ENCODE measurements at places on chromosomes 6 and 20. TPM values are rescaled to one million over a fixed set of nuclear protein-coding genes. Genes with fewer than 3 reads are reported as not detected.

Gene BACH2
- 74.7 TPM for total RNA-seq

Gene GSTA2
- not detected for total RNA-seq

DNA sequence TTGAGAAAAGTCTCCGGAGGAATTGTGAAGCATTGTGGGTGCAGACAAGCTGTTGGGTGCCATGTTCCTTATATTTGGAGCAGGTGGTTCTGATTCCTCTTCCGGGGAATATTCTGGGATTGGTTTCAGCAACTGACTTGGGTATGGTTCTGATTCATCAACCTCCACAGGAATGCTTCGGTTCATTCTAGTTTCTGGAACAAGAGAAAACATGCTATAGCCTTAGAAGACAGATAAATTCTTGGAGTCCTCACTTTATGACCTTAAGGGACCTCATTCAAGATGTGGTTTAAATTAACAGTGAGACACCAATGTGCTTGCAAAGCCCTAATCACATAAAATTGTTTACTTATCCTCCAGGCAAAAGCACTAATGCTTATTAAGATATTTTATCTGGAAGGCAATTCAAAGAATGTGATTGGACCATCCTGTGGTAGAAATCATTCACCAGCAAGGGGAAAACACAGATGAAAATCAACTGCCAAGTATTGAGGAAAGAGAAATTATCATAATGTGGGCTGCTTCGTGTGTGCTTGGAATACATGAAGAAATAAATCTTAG is 13.7 kb downstream of the TRAF3IP2 start:
- peaks cover 31% of the 10 kb centered on the region for H3K4me1 ChIP-seq
- H3K4me3 ChIP-seq: no peak overlapping the region
- no peak overlapping the region for H3K27ac ChIP-seq
- DNase-seq: no peak
- H3K27me3 ChIP-seq: no peaks in the 10 kb centered on the region

Gene ABHD16A
- 25.1 TPM for total RNA-seq

GRCh38 chr6:16421462-16421960 is 183.1 kb downstream of the GMPR start:
- H3K4me1 ChIP-seq: peaks cover 53% of the 10 kb centered on the region
- no peaks in the 10 kb centered on the region for H3K36me3 ChIP-seq
- peak overlapping the region; percentile 58 for H3K4me3 ChIP-seq
- H3K27ac ChIP-seq: peak overlapping the region; percentile 94
- H3K27me3 ChIP-seq: no peaks in the 10 kb centered on the region

- H3K36me3 ChIP-seq: no peaks in the 10 kb centered on the region
- no peak overlapping the region for H3K4me3 ChIP-seq
- no peaks in the 10 kb centered on the region for H3K4me1 ChIP-seq
- H3K27ac ChIP-seq: no peak overlapping the region
- H3K27me3 ChIP-seq: no peaks in the 10 kb centered on the region
Observed at GRCh38 chr6:3566812-3567211, 110.0 kb upstream of the SLC22A23 start.

- H3K27ac ChIP-seq: no peak overlapping the region
- H3K36me3 ChIP-seq: no peaks in the 10 kb centered on the region
- H3K27me3 ChIP-seq: no peaks in the 10 kb centered on the region
- H3K4me3 ChIP-seq: no peak overlapping the region
- no peak for DNase-seq
Observed at GRCh38 chr6:67630146-67630545, 1004.9 kb upstream of the ADGRB3 start.

DNA sequence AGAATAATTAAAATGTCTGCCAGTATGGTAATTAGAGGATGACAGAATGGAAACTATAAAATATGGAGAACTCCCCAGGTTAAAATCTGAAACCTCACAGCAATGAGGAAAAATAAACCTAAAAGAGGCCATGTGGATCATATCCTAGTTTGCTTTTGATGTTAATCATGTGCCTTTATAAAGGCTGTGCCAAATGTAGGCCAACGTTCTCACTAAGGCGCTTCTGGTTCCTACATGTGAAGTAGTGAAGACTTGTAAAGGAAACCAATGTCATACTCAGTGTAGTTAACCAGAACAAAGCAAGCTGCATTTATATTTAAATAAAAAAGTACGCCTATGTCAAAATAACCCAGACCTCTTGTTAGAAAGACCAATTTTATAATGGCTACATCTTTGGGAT is 113.7 kb upstream of the FAM184A start:
- H3K4me1 ChIP-seq: no peaks in the 10 kb centered on the region
- DNase-seq: no peak
- no peaks in the 10 kb centered on the region for H3K27me3 ChIP-seq
- H3K4me3 ChIP-seq: no peak overlapping the region
- peaks cover 34% of the 10 kb centered on the region for H3K36me3 ChIP-seq
- H3K27ac ChIP-seq: no peak overlapping the region

- DNase-seq: no peak
- no peak overlapping the region for H3K27ac ChIP-seq
- peaks cover 19% of the 10 kb centered on the region for H3K4me1 ChIP-seq
Observed at GRCh38 chr6:134347885-134348805, 30.2 kb upstream of the SGK1 start.

GRCh38 chr6:44037847-44038542 is 89.3 kb downstream of the MRPL14 start:
- H3K4me3 ChIP-seq: no peak overlapping the region
- peaks cover 2% of the 10 kb centered on the region for H3K27me3 ChIP-seq
- peaks cover 9% of the 10 kb centered on the region for H3K4me1 ChIP-seq
- H3K27ac ChIP-seq: no peak overlapping the region
- H3K36me3 ChIP-seq: no peaks in the 10 kb centered on the region
- no peak for DNase-seq

Gene SLC4A11
- total RNA-seq: 0.66 TPM

GRCh38 chr6:14180609-14181008 is 63.0 kb downstream of the CD83 start:
- H3K4me3 ChIP-seq: no peak overlapping the region
- DNase-seq: no peak
- H3K27ac ChIP-seq: no peak overlapping the region
- H3K4me1 ChIP-seq: peaks cover 8% of the 10 kb centered on the region
- peaks cover 2% of the 10 kb centered on the region for H3K27me3 ChIP-seq

DNA sequence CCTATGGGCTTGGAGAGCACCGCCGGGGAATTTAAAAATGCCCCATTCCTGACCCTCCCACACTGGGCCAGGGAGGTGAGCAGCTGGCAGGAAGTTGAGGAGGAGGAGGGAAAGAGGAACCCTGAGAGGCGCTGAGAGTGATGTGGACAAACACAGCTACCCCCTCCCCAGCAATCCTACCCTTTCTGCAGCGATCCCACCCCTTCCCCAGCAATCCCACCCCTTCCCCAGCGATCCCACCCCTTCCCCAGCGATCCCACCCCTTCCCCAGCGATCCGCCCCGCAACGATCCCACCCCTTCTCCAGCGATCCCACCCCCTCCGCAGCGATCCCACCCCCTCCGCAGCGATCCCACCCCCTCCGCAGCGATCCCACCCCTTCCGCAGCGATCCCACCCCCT is 111.6 kb downstream of the SYCP2 start:
- no peak overlapping the region for H3K27ac ChIP-seq
- no peaks in the 10 kb centered on the region for H3K36me3 ChIP-seq
- H3K4me1 ChIP-seq: no peaks in the 10 kb centered on the region
- no peak for DNase-seq
- H3K27me3 ChIP-seq: peaks cover 5% of the 10 kb centered on the region

GRCh38 chr6:131980338-131980790 is 29.2 kb upstream of the CCN2 start:
- H3K4me3 ChIP-seq: no peak overlapping the region
- no peak for DNase-seq
- H3K4me1 ChIP-seq: no peaks in the 10 kb centered on the region
- no peaks in the 10 kb centered on the region for H3K36me3 ChIP-seq
- peaks cover 3% of the 10 kb centered on the region for H3K27me3 ChIP-seq

Gene EMILIN3
- total RNA-seq: 0.16 TPM

Gene HSD17B8
- 33.2 TPM for total RNA-seq

Gene CLDN20
- total RNA-seq: not detected

- no peak overlapping the region for H3K27ac ChIP-seq
- DNase-seq: no peak
- H3K4me3 ChIP-seq: no peak overlapping the region
- peaks cover 2% of the 10 kb centered on the region for H3K27me3 ChIP-seq
Observed at GRCh38 chr6:129206821-129207220, 323.9 kb downstream of the LAMA2 start.

GRCh38 chr20:53569606-53570307 is 23.9 kb downstream of the ZNF217 start:
- peaks cover 42% of the 10 kb centered on the region for H3K4me1 ChIP-seq
- peak overlapping the region; percentile 69 for H3K27ac ChIP-seq
- no peak for DNase-seq
- H3K36me3 ChIP-seq: peaks cover 67% of the 10 kb centered on the region
- H3K27me3 ChIP-seq: no peaks in the 10 kb centered on the region

Gene ASXL1
- 129 TPM for total RNA-seq

Gene ID4
- total RNA-seq: not detected

Gene EBF4
- 4.3 TPM for total RNA-seq

GRCh38 chr20:50658804-50659380 is 32.5 kb downstream of the RIPOR3 start:
- H3K36me3 ChIP-seq: no peaks in the 10 kb centered on the region
- H3K4me1 ChIP-seq: no peaks in the 10 kb centered on the region
- H3K4me3 ChIP-seq: no peak overlapping the region
- DNase-seq: no peak
- peaks cover 2% of the 10 kb centered on the region for H3K27me3 ChIP-seq

Gene PDE7B
- total RNA-seq: 1.1 TPM

GRCh38 chr6:11921751-11922150 is 90.4 kb upstream of the HIVEP1 start:
- peaks cover 3% of the 10 kb centered on the region for H3K27me3 ChIP-seq
- no peak overlapping the region for H3K4me3 ChIP-seq
- DNase-seq: no peak
- H3K27ac ChIP-seq: no peak overlapping the region
- no peaks in the 10 kb centered on the region for H3K4me1 ChIP-seq
- H3K36me3 ChIP-seq: no peaks in the 10 kb centered on the region

DNA sequence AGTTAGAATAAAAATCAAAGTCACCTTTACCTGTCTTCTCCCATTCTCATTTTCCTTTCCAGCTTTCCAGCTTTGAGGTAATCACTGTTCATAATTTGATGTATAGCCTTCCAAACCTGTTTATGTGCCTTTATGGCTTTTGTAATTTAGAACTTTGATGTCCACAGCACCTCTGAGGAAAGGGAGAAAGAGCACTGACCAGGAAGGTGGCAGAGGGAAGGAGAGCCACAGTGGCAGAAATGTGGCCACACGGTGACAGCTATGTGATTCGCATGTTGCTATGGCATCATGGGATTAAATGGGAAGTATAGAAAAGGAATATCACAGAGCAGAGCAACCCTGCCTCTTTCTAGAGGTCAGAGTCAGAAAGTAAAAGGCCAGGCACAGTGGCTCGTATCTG is 51.7 kb upstream of the PLCG1 start:
- H3K36me3 ChIP-seq: peaks cover 62% of the 10 kb centered on the region
- H3K27ac ChIP-seq: peak overlapping the region; percentile 72
- H3K4me3 ChIP-seq: no peak overlapping the region
- no peak for DNase-seq
- peaks cover 25% of the 10 kb centered on the region for H3K4me1 ChIP-seq
- H3K27me3 ChIP-seq: no peaks in the 10 kb centered on the region
